ENCODE measurements at places on chromosomes 5 and 9. TPM values are rescaled to one million over a fixed set of nuclear protein-coding genes. Genes with fewer than 3 reads are reported as not detected.

DNA sequence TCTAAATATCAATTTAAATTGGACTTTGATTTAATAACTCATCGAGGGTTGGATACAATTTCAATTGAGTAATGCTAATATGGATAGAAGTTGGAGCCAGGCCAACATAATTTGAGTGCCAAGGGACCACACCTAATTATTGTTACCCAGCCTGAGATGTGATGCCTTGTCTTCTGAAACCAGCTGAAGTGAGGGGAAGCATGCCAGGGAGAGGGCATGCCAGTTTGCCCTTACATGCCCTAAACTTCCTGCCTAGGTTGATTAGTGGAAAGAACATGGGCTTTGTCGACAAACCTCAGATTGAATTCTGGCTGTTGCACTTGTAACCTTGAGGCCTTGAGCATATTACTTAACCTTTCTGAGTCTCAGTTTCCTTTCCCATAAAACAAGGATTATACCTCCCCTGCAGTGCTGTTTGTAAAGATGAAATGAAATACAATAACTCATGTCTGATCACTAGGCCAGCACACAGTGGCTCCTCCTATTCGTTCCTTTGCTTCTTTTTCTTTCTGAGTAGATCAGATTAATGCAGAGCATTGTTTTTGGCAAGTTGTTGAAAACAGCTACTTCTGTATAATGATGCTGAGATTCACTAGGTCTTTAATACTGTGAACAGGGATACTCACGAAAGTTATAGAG lies 412.8 kb downstream of the TLE4 start:
- no peak for DNase-seq

DNA sequence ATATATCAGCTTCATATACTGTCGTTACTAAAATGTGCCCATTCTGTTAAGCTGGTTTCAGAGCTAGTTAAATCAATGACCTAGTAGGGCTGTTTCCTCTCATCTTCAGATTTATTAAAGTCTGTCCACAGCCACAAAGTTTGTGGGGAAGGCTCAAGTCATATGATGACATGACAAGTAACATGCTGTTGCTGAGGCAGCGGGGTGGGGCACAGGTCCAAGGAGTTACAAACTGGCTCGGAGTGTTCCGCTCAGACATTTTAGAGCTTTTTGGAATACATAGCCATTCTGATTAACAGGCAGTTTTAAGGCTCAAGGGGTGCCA lies 2.7 kb upstream of the ANP32B start:
- no peak for DNase-seq

Gene ORM2
- not detected for total RNA-seq

Gene RPP25L
- 28.9 TPM for total RNA-seq

Gene CAPSL
- total RNA-seq = not detected

DNA sequence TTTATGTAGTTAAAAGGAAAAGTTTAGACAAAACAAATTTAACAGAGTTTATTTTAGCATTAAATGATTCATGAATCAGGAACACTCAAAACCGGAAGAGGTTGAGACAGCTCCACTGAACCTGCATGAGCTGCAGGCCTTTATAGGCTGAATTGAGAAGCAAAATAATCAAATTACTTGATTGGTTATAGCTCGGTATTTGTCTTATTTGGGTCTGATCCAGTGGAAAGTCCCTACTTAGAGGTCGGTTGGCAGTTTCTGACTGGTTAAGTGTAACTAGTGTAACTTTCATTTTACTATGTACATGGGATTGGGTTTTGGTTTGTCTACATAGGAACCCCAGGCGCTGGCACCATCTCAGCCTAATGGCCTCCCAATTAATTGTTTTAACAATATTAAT lies 74.1 kb upstream of the PIK3R1 start:
- DNase-seq = peak; percentile 40

DNA sequence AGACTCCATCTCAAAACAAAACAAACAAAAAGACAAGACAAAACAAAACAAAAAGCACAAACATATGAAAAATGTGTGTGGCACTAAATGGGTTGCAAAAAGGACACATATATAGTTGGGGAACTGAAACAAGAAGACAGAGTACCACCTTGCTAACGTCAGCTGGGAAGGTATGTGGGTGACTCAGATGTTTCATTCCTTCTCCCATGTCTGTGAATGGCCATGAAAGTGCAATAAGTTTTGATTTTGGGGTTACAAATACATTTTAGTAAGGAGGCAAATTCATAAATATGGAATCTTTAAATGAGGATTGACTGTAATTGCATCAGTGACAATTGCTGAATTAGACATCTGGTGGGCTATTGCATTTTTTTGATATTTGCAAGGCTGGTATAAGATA lies 81.6 kb upstream of the KLF4 start:
- no peak for DNase-seq

- DNase-seq = no peak
These were observed 47.0 kb downstream of the RAPGEF1 start for GRCh38 chr9:131692612-131693562.

DNA sequence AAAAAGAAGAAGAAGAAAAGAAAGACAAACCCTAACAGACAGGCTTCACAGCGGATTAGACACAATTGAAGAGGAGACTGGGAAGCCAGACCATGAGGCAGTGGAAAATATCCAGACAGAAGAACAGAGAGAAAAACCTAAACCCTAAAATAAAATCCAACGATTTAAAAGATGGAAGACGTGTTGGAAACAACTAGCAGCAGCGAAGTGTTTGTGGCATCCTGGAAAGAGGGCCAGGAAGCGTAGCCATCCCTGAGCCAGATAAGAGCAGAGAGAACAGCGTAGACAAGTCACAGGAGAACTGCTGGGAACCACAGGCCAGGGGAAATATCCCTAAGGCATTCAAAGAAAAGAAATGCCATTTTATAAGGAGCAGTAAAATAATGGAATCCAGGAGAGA lies 39.7 kb upstream of the NKD2 start:
- DNase-seq = no peak

DNA sequence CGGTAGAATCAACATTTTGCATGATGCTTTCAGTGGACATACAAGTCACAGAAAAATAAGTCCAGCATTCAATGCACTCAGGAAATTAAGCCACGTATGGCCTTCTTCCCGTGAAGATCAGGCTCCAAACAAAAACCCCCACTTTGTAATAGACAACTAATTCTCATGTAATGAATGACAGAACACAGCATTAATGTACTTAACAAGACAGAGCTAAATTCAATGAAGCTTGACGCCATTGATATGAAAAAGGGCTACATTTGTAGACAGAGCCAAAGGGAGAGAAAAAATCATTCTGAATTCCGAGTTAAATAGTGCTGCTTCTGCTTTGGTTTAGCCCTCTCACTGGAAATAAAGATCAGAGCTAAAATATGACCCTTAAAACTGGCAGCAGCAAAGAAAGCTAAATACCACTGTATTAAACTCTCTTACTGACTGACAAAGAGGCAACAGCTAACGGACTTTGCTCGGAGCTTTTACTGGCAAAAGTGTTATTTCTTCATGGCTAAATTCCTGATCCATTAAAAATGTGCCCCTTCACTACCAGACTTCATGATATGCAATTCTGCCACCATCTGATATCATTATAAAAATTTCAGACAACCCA lies 250.5 kb downstream of the BNC2 start:
- no peak for DNase-seq

DNA sequence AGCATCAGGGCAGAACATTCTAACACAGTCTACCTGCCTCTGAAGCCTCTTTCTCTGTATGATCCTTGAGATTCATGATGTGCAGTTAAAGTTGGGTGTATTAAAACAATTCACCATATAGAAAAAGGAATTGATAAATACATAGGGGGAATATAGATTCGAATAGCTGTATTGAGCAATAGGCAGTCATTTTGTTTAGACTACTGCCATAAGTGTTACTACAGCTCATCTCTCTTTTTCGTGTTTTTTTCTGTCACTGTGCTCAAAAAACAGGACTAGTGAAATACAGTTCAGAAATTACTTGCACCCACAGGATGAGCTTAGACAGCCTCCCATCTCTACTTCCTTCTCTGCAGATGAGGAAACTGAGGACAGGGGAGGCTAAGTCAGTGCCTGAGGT lies 144.6 kb upstream of the FBN2 start:
- no peak for DNase-seq

Measured in CD4-positive, alpha-beta memory T cell (primary cell).